Right ventricle myocardium inferior (tissue), 1 donor: ENCODE measurements at places on chromosomes 2 and 18. TPM values are rescaled to one million over a fixed set of nuclear protein-coding genes. Genes with fewer than 3 reads are reported as not detected.

- no peak for DNase-seq
Observed at GRCh38 chr18:27599202-27599829, 414.2 kb upstream of the CHST9 start.

DNA sequence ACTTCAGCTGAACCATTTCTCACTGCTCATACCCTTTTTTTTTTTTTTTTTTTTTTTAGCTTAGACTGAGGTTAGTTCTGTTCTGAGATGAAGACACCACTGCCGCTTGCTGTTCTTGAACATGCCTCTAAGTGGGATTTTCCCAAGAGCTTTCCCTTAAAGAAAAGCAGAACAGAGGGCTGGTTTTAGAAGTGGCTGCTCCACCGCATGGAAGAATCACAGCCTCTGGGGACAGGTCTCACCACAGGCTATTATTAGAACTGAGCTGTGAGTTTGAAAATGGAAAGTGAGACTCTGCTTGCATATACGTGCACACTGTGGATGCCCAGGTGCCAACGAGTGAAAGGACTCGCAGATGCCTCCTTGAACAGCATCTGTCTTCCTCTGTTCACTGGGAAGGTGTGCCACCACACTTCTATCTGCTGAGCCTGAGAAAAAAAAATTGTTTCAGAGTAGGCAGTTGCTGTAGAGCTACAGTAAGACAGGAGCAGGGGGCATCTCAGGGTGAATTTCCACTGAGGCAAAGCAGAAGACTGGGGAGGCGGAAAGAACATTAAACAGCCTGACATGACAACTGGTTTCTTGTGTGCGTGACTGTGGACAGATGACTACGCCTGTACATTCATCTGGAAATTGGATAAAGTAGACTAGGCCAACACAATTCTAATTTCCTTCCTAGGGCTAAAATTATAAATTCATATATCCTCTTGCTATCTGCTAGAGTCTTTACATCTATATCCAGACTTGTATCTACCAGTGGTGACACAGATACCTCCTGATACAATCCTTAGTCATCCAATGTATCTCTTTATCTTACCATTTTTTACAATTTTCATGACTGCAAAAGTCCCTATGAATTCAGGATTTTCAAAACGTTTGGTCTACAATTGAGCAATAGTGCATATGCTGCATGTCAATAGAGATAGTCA lies 1045.7 kb upstream of the CELF4 start:
- no peak for DNase-seq

DNA sequence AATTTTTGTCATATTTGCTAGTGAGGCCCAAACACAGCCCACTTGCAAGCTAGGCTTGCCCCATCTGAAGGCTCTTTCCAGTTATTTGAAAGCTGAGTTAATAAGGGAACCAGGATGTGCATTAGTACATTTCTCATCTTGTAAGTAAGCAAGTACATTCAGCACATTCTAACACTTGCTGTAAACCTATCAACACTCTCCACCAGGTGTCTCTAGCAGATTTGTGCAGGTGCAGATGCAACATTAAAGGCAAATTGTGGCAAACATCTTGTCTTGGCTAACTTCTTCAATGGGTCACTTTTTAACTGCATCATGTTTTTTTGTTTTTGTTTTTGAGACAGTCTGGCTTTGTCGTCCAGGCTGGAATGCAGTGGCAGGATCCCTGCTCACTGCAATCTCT lies 25.3 kb upstream of the MFSD6 start:
- DNase-seq, result no peak

GRCh38 chr18:79986726-79987125 lies 1.6 kb downstream of the TXNL4A start:
- no peak for DNase-seq

CCDC141 gene
- 116 TPM for total RNA-seq

TSPYL6 gene
- not detected for total RNA-seq

SLC9A4 gene
- not detected for total RNA-seq
